Stimulated activated CD4-positive, alpha-beta T cell treated with anti-CD3 and anti-CD28 coated beads, TNF-alpha, amount 100 ng/mL, for 1 hour (primary cell): ENCODE measurements at places on chromosomes 2 and 18.

- DNase-seq: no peak
These were observed 25.5 kb downstream of the ZC3H8 start for GRCh38 chr2:112229348-112229747.

DNA sequence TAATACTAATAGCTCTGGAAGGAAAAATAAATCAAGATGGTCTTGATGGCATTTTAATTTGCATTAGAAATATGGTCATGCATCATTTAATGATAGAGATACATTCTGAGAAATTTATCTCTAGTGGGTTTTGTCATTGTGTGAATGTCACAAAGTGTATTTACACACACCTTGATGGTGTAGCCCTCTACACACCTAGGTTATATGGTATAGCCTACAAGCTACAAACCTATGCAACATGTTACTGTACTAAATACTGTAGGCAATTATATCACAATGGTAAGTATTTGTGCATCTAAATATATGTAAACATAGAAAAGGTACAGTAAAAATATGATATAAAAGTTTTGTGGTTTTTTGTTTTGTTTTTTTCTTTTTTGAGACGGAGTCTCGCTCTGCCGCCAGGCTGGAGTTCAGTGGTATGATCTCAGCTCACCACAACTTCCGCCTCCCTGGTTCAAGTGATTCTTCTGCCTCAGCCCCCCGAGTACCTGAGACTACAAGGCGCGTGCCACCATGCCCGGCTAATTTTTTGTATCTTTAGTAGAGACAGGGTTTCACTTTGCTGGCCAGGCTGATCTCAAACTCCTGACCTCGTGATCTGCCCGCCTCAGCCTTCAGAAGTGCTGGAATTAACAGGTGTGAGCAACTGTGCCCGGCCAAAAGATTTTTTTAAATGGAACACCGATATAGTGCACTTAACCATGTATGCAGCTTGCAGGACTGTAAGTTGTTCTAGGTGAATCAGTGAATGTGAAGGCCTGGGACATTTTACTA is 83.7 kb upstream of the UBXN4 start:
- DNase-seq: no peak

DNA sequence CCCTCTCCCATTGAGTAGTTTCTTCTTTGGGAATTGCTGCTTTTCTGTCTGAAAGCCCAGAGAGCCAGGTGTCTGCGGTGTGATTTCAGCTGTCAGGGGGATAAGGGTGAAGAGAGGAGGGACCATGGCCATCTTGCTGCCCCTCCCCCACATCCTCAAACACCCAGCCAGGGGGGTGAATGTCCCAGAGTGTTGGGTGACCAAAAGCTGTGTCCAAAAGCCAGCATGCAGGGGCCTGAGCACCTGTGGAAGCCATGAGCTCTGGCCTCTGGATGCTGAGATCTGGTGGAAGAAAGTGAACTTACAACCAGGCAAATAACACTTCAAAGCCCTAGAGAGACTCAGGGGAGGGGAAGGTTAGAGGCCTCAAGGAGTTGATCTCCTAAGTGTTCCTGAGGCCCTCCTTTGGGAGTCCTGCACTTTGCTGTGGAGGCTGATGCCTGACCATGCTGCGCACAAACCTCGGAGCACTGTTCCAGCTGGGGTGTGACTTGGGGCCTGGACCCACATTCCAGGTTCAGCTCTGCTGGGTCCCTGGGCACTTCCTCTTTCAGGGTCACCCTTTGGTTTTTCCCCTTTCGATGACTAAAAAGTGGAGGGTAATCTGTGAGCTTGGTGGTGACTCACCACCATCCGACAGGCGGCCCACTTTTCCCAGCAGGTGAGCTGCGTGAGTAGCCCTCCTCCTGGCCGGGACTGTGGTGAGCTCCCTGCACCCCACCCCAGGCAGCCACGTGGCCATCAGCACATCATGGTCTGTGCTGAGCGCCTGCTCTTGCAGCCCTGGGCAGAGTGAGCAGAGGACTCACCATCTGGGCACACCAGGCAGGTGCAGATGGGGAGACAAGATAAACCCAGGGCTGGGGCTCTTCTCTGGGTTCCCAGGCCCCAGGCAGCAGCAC is 66.8 kb upstream of the FOSL2 start:
- DNase-seq: no peak

DNA sequence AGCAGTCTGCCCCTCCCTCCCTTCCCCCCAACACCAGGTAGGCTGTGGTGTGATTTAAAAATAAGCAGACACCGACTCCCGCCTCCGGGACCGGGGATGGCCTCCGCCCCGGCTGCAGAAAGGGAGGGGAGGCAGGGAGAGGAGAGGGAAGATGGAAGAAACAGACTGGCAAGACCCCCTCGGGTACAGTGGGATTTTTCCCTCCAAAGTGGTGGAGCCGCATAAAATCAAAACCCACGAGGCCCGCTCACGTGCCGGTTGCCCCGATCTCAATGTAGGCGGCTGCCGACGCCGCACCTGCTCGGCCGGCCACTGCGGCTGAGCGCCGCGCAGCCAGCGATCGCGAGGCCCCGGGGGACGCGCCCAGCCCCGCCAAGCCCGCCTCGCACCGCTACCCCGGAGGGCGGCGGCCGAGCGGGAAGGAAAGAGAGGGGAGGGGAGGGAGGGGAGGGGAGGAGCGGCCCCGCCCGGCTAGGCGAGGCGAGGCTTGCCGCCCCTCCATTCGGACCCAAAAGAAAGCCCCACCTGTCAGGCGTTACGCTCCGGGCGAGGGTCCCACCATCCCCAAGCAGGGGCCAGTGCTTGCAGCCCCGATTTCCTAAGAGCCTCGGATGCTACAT is 811 bp downstream of the ADD2 start:
- peak; percentile 4 for DNase-seq

DNA sequence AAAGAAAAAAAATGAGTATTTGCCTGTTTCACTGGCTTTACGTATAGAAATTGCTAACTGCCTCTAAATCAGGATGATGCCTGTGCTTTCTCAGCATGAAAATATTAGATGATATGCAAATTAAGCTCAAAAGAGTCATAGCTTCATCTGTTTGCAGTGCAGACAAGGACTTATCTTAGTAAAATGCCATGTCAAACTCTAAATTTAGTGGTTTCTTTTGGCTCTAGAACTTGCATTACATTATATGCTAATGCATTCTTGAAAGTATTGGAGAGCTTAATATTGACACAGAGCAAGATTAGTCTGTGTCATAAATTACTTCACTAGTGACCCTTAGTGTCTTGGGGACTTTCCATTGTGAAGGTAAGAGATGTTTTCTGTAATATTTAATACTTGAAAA is 1109.1 kb upstream of the NRXN1 start:
- DNase-seq: no peak

DNA sequence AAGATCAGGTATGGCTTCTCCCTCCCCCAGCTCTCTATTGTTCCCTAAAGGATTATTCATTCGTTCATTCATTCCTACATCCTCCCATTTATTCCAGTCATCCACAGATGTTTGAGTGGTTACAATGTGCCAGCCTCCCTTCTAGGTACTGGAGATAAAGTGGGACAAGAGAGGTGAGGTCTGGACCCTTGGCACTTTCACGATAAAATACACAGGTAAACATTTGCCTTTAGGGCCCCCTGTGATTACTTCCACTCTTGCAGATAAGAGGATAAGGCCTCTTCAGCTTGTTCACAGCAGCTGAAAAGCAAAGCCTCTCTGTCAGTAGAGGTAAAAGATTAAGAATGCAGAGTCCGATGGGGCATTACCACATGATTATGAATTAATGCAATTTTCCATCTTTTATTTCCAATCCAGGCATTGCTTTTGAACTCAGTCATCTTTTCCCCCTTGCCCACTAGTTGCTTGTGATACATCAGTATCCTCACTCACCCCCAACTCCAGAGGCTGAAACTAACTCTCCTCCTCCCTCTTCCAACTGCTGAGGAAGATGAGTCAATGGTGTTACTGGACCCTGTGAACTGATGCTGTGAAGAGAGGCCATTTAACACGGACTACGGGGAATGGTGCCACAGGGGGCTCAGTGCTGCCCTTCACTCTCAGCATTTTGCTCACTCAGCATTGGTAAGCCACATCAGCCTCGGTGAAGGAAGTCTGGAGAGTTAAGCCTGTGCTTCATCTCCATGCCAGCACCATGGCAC is 1.1 kb upstream of the DPP4 start:
- DNase-seq: no peak

- no peak for DNase-seq
These were observed 1372.1 kb upstream of the DDX18 start for GRCh38 chr2:116442418-116442817.

GRCh38 chr2:195535911-195536522 is 121.0 kb upstream of the SLC39A10 start:
- DNase-seq: peak; percentile 35

DNA sequence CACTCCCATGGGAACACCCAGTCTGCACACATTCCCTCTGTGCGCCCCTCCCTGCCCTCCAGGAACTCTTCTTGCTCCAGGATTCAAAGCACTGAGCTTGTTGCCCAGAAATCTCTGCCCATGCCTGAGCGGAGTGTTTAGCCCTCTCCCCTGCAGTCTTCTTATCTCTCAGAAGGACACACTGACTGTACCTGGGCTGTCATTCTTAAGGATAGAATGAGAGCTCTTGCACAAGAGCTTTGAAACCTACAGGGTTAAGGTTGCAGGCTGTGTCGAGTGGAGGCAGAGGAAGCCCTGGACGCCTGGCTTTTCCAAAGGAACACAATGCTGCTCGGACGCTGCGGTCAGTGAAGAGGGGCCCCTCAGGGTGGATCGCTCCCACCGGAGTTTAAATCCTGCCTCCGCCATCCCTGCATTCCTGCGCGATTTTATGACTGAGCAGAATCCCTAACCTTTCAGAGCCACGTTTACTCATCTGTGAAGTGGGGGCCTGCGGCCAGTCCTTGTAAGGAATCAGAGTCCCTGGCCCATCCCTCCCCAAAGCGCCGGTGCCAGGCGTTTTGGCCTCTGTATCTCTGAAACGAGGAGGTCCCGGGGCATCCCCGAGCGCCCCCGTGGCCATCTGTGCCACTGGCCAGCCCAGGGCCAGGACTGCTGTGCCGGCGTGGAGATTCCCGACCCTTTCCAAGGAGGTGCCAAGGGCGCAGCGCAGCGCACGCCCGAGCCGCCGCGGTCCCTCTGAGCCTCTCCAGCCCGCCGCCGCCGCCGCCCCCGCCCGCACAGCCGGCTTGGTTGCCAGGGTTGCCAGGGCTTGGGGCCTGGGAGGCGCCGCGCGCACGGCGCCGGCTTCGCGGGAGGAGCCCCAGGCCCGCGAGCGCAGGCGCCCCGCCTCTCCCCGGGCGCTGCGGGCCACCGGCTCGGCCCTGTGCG is 58.9 kb downstream of the FAM168B start:
- DNase-seq: no peak

- DNase-seq: no peak
These were observed 65.0 kb downstream of the NFATC1 start for GRCh38 chr18:79460481-79461300.

DNA sequence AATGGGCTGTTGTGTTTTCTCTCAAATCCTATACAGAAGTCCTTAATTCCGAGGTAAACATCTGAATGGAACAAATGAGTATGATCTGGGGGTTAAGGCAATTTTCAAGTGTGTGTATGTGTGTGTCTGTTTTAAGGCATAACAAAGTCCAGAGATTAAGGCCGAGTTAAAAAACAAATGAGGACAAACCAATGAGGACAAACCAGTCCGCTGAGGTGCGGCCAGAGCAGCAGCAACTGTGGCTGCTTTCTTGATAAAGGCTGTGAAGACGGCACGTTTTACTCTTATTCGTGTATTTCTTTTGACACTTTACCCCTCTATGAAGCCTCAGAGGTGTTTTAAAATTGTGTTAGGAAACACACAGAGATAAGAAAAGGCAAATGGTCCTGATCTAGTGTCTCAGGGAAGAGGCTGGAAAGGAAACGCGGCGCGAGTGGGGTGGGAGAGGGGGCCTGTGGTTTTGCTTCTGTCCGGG is 495 bp upstream of the GULP1 start:
- no peak for DNase-seq

GRCh38 chr2:187224989-187225388 is 223.1 kb downstream of the CALCRL start:
- no peak for DNase-seq

- DNase-seq: no peak
These were observed 15.0 kb downstream of the RTTN start for GRCh38 chr18:70190529-70190928.

DNA sequence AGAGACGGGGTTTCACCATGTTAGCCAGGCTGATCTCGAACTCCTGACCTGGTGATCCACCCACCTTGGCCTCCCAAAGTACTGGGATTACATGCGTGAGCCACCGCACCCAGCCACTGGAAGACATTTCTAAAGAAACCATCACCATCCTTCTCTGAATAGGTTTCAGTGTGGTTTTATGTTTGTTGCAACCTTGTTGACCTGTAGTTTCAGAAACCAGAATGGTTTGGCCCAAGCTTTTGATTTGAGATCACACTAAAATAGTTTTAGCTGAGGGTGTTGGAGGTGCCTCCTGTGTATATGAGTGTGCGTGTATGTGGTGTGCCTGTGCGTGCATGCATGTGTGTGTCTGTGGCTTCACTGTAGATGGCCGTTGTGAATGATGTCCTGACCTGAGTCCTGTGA is 26.2 kb downstream of the INPP4A start:
- no peak for DNase-seq

GRCh38 chr2:157692768-157693167 is 64.1 kb upstream of the ACVR1C start:
- no peak for DNase-seq

DNA sequence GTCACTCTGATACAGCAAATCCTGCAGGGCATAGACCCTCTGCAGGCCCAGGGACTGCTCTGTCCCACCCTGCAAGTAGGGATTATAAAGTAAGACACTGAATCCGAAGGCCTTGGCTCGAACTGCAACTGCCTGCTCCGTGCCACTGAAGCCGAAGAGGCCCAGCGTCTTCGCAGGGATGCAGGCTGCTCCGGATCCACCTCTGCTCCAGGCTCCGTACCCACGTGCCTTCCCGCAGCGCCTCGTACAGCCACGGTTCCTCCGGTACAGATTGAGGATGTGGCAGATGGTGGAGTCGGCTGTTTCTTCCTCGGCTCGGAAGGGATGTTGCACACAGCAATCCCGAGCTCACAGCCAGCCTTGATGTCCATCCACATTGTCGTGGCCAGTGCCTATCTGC is 160.4 kb upstream of the LHCGR start:
- DNase-seq: no peak

DNA sequence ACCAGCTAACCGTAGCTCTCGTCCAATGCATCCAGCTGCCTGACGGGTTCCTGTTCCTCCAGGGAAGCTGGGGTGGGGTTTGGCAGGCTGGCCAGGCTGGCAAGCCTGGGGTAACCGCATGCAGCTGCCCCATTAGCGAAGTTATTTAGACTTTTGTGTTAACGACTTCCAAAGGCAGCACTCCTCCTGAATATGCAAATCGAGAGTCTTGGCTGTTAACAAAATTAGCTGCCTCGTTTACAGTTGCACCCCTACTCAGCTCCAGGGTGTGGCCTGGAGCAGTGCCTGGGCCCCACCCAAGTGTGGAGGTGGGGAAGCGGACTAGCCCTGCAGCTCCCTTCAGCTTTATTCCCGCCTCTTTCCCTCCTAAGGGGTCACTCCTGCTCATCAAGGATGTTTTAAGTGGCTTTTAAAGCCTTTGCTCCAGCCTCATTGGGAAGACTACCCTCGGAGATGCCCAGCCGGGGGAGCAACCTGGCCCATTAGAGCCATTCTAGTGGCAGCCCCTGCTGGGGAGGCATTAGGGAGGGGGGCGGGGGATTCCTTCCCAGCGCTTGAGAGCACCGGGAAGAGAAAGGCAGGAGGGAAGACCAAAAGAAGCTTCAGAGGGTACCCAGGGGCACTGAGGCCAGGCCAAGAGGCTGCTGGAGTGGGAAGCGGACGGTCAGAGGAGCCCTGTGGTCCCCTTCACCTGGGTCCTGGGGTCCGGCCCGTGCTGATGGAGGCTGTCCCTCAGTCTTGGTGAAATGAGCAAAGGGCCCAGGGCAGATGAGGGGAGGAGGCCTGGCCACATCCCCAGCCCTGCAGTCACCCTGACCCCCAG is 204.1 kb downstream of the CELF4 start:
- no peak for DNase-seq
